Activated CD4-positive, alpha-beta T cell treated with anti-CD3 and anti-CD28 coated beads, Interleukin-2, amount 50 U/mL, for 1 hour (primary cell): ENCODE measurements at places on chromosomes 11 and 22.

DNA sequence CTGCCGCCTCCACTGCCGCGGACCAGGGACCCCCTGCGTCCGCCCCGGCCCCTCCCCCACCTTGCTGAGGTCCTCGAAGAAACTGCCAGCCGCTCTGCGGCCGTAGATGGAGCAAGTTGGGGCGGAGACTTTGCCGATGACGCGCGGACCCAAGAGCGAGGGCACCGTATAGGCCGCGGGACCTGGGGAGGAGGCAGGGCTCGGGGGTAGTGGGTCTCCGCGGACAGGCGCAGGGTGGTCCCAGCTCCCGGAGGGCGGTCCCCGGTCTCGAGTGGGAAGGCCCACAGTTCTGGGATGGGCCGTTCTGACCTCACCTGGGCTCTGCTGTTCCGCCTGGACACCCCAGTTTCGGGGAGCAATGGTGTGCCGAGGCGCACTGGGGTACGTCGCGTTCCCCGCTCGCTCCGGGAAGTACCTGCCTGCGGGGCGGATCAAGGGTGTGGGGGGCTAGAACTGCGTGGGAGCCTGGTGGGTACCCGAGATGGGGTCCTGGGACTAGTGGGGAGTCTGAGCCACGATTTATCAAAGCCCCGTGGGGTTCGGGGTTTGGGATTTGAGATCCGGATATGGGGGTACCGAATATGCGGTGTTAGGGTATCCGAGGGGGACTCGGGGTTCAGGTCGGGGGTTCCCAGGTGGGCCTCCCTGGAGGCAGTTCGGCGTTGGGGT, 1.2 kb upstream of the TYMP start:
- peak; percentile 74 for DNase-seq

DNA sequence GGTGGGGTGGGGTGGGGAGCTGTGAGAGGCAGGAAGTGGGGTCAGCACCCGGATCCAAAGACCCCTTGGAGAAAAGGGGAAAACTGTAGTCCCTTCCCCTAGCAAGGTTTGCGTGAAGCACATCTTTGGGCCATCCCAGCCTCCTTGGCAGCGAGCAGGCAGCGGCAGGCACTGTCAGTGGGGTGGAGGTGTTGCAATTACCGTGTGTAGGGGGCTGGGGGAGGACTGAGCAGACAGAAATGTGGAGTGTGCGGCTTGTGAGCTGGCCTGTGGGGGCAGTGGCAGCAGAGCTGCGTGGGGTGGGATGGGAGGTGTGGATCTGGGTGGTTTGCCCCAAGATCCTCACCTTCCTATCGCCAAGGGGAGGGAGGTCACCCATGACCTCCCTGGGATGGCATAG, 16.4 kb downstream of the DAGLA start:
- no peak for DNase-seq

GRCh38 chr11:113778111-113778910, 1.3 kb upstream of the CLDN25 start:
- DNase-seq = no peak

DNA sequence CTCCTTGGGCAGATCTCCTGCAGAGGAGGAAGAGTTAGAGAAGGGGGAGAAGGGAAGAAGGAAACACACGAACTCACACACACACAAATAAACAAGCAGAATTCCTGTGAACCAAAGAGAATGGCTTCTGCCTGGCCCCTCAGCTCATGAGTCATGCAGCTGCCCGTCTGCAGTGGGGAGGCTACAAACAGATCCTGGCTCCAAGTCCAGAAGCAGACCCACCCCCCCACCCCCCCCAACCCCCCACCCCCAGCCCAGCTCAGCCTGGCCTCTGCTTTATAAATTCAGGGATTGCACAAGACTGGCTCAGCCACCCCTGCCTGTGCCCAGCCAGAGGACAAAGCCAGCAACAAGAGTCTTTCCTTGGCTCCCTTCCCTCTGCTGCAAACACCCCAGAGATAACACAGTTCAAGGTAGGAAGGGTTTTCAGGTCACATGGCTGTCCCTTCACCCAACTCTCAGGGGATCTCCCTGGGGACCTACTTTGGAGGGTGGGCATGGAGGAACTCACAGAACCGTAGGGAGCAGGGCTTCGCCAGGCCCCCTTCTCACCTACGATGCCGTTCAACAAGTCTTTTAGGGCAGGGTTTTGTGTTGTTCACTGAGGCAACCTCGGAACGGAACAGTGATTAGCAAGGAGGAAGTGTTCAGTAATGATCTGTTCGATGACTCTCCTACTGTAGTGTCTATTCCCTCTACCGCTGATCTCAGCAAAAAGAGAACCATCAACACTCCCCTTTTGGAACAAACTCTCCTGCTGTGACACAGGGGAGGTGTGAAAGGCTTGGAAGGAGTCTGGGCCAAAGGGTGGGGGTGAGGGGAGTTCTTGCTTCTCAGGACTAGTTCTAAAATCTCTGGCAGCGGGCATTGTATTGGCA, 35.5 kb downstream of the RPL27A start:
- DNase-seq = no peak

- no peak for DNase-seq
Observed at GRCh38 chr11:44780940-44781631, 54.3 kb downstream of the TSPAN18 start.
